Memory B cell (primary cell): ENCODE measurements at places on chromosomes 1 and 21.

DNA sequence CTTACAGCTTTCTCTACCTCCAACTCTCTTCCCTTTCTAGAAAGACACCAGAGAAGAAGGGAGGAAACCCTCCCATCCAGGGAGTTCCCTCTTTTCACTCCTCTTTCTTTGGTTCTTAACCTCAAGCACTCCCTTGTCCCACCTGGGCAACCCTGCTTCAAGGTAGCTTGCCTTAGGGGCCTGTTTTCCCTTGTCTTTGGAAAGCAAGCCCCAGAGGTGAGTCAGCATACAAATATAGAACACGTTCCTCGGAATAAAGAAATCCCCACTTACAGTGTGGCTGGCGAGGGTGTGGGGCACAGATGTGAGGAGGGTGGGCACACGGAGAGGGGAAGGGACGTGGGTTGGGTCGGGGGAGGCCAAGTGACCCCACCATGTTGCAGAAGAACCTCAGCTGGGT is 26.1 kb upstream of the KCNE2 start:
- no peak for DNase-seq

- DNase-seq: no peak
Observed at GRCh38 chr21:20902998-20903397, 95.2 kb upstream of the NCAM2 start.

DNA sequence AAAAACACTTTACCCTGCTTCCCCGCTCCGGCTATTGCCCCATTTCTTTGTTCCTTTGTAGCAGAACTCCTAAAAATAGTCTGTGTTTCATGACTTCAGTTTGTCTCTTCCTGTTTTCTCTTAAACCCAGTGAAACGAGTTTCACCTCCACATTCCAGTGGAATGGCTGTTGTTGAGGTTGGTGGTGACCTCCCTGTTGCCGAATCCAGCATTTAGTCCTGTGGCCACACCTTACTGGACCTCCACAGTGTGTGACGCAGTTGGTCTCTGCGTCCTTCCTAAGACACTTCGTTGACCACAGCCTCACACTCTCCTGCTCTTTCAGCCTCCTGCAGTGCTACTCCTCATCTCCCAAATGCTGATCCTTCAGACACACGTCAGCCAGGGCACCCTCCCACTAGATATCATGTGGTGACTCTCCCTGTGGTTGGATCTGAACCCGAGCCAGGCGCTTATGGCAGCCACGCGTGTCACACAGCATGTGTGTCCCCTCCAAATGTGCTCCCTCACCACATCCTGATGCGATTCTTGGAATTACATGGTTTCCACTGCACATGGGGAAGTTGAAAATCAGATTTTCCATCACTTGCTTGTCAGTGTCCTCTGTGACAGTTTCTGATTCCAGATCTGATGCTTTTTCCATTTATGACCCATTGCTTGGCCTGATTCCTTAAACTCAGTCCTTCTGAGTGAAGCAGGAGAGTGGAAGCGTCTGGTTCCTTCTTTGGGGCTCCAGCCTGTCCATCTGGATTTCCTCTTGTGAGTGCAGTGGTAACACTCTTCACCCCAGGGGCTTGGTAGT is 99.1 kb upstream of the ARTN start:
- DNase-seq: no peak

GRCh38 chr1:97332716-97333115 is 588.1 kb downstream of the DPYD start:
- no peak for DNase-seq

DNA sequence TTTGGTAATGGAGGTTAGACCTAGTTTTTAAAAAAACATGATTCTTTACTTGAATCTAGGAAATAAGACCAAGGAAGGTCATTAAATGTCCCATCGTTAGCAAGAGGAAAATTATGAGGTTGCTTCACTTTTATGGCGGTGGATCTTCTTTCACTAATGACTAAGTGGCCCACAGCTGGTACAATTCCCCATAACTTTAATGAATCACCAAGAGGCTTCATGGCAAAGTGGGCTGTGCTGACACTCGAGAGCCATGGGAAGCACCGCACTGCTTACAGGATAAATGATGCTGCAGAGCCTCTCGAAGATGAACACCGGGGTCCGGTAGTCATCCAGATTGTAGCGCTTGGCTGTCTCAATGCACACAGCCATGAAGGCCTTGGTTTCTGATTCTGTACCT is 108.8 kb downstream of the UBR4 start:
- no peak for DNase-seq

GRCh38 chr21:35324372-35325220 is 275.5 kb upstream of the RUNX1 start:
- DNase-seq: no peak

GRCh38 chr1:180532854-180533253 is 25.9 kb upstream of the OVAAL start:
- no peak for DNase-seq

DNA sequence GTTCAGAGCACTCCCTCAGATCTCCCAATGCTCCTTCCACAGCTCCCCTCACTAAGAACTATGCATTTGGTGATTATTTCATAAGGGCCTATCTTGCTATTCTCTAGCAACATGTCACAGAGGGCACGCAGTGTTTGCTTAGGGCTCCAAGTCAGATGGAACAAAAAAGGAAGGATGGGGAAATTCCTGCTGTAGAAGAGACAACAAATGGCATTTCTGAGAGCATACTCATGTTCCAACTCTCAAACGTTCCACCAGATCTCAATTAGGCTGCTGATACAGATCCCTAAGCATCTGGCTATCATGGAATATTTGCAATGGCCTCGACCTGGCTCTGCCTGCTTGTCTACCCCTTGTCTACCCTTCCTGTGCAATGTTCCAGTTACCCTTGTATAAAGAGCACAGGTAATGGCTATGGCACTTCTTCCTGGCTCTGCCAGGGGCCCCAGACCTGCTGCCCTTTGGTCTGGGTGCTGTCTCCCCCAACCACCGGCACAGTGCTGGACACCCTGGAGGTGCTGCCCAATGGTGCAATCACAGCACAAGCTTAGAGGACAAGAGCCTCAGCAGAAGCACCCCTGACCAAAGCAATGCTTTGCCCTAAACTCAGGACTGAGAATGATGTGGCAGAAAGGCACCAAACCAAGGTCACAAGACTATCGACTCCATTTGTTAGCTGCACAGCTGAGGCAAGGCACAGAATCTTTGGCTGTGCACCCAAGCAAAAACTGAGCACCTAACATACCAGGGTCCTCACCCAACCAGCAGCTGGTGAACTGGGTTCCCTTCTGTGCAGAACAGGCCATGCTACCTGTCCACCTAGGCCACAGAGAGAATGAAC is 3.6 kb downstream of the PARP1 start:
- no peak for DNase-seq

DNA sequence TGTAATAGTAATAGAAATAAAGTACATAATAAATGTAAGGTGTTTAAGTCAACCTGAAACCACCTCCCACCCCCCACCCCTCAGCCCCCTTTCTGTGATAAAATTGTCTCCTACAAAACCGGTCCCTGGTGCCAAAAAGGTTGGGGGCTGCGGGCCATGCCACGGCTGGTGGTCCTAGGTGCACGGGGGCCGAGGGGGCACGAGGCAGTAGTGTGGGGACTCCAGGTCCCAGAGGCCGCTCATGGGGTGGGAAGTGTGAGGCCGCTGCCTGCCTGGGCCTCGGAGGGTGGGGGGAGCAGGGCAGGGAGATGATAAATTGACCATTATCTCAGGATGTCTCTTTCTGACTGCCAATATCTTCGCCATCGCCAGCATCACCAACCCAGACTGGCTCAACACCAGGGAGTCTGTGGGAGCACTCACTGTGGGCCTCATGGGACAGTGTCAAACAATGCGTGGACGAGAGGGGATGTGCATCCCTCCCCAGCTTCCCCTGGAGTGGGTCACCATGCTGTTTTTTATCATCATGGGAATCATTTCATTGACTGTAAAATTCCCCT is 6.5 kb downstream of the ZBTB17 start:
- DNase-seq: no peak

GRCh38 chr1:119462964-119463363 is 44.0 kb upstream of the HSD3B1 start:
- no peak for DNase-seq

DNA sequence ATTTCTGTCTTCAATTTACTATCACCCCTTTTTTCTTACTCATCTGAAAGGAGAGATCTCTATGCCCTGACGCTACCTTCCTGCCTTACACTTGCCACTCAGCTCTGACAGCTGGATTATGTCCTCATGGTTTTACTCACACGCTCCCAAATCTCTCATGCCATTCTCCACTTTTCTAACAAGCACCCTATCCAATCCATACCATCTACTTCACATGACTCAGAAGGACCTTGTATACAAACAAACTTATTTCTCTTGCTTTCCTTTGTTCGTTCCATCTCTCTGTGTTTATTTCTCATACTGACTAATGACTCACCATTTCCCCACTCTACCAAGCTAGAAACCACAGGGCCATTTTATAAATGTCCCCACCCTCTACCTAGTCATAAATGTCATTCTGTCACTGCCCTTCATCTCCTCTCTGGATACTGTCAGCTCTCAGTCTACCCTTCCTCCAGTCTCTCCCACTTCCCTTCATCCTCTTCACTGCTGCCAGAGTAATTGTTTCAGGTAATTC is 87.3 kb downstream of the USP24 start:
- no peak for DNase-seq

DNA sequence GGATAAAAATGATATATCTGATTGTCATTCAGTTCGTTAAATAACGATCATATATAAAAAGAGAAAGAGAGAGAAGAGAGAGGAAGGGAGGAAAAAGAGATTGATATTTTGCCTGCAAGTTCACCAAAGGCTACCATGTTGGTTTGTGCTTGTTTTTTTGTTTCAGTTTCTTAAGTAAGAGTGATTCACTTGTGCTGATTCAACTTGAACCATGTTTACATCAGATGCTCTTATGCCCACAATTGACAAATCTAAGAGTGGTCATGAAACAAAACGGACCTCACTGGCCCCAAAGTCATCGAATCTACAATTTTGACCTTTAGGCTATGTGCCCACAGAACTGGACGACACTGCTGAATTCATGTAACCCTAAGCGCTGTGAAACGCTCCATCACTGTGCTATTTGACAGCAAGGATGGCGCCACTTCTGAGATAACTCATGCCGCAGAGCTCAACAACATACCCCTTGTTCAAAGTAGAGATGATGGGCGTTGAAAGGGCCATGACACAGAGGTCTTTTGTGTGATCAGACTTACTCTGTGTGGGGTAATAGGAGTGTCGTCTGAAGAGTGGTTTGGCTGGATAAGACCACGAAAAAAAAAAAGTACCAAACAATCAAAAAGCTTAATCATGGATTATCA is 481.4 kb downstream of the SETD4 start:
- no peak for DNase-seq

- no peak for DNase-seq
Observed at GRCh38 chr1:54245501-54245900, 45.5 kb downstream of the MRPL37 start.

DNA sequence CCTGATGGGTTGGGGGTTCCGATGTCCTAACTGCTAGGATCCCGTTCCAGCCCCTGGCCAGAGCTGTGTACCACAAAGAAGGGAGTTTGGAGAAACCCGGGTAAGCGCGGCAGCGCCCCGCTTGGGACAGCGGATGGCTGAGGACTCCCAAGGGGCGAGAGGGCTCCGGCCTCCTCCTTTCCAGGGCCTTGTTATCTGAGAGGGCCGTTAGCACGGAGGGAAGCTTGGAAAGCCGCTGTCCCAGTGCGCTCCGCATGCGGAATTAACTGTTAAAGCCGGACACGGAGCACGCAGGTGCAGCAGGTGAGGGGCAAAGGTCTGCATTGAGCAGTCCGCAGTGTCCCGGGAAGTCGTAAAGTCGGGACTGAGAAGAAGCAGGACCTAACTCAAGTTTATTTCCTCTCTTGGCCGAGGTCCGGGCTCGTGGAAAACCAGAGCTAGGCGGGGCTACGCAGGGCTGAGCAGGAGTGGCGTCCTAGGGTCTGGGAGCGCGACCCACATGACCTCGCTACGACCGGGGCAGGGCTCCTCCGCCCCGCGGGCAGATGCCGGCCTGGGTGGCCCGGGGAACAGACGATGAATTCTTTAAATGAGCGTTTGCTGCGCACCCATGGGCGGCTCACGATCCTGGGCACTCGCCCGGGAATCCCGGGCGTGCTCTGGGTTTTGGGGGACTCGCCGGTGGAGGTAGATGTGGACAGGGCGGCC is 4.5 kb downstream of the LHX4 start:
- no peak for DNase-seq

DNA sequence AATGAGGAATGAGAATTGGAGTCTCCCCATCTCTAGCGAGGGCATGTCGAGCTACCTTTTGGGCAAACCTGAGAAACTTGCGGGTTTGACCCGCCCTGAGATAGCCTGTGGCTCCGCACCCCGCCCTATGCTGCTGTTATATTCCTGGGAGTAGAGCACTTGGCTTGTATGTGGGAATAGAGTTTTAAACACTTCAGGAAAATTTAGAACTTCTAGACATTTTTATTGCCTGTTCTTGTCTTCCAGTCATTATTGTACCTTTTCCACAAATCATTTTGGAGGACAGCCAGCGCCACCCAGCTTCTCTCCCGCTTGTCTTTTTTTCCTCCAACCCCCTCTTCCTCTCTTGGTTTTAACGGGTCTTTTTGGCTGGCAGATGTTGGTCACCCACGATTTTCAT is 738 bp downstream of the GNPAT start:
- DNase-seq: no peak

DNA sequence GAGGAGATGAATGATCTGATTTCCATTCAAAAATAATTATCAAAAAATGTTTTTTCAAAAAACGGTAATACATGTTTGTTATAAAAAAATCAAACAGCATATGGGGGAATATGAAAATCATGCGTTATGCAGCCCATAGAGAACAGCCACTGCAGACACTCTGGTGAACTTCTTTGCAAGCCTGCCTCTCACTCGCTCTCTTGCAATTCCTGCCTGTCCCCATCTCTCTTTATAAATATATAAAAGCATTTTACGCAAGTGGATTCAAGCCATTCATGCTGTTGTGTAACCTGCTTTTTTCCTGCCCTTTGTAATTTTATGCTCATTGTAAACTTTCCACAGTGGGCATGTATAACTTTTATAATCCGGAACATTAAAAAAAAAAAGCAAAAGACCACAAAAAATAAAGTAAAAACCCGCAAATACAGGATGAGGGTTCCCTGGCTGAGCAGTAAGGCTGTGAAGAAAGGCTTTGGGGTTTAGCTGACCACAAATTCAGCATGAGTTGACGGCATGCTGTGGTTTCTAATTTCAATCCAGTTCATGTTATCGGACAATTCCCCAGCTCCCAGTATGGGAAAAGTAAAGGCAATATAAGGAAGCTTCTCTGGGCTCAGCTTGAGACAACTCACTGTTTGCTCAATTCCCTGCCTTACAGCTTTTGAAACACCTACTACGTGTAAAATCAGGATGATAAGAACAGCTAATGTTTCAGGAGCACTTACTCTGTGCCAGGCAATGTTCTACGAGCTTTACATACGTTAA is 52.8 kb upstream of the ZBTB40 start:
- no peak for DNase-seq

GRCh38 chr1:84462118-84462517 is 16.9 kb upstream of the RPF1 start:
- no peak for DNase-seq
